Neural crest cell (in vitro differentiated cells): ENCODE measurements at places on chromosomes 2 and 18.

DNA sequence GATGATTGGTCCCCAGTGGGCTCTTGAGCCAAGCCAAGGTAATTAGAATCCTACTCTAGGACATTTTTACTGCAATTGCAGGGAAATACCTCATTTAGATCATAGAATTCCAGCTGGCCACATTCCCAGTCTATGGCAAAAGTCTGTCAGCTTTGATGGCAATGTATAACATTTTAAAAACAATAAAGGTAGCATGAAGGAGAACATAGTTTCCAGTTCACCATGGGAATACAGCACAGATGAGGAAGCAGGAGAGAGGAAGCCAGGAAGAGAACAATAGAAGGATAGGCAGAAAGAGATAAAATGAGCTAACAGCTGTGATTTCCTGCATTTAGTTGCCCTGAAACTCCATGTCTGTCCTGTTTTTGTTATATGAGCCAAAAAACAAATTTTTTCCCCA, 897.3 kb upstream of the DDX18 start:
- DNase-seq, result no peak

- DNase-seq, result no peak
These were observed 94.0 kb downstream of the CELF4 start for GRCh38 chr18:37471637-37472036.

DNA sequence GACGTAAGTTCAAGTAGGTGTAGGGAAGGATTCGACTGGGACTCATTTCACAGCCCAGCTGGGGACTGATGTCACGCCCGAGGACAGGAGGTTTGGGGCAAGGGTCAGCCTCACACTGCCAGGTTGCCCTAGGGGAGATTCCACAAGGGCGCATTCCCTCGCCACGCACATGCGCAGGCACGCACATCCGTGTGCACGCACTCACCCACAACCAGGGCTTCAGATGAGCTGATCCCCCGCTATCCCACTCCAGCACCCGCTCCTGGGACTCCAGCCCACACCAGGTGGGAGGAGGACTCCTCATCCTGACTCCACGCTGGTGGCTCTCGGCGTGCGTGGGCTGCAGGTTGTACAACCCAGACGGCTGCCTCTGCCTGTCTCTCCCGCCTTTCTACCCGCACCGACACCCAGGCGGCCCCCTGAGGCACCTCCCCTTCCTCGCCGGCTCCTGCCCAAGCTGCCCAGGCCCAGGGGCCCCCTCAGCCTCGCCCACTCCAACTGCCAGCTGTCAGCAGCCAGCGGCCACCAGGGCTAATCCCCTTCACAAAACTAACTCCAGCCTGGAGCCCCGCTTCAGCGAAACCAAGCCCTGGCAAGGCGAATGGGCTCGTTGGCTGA, 47.8 kb upstream of the FOSL2 start:
- DNase-seq, result no peak

DNA sequence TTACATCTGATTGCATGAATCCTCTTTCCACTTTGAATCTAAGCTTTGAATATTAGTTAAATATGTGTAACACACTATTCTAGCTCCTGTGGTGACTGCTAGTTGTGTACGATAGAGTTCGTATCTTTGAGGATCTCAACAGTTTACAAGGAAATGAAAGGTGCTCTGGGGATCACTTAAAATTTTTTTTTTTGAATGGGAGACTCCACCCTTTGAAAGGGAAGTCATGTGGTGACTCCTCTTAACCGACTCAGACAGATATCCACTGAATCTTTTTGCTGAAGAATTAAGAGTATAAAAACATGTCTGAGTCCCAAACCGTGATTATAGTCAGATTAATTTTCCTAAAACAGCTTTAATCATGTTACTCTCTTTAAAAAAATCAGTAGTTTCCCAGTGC, 4.0 kb downstream of the CLIP4 start:
- DNase-seq, result no peak

- no peak for DNase-seq
These were observed 564.3 kb downstream of the CMPK2 start for GRCh38 chr2:6301426-6301825.

DNA sequence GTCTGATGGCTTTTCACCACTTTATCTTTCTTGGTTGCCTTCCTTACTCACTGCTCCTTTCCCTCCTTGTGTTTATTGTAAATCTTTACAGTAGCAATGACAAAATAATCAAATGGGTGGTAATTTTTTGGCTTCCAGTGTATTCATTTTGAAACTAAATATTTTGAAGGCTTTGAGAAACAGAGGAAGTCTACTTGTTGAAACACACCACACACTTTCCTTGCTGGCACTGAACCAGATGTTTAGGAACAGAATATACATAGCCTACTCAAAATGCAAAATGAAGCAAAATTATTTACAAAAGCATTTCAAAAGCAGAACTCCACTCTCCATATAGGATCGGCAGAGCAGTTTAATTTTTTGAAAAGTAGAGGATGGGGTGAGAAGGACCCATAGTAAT, 189.8 kb downstream of the LTBP1 start:
- no peak for DNase-seq

DNA sequence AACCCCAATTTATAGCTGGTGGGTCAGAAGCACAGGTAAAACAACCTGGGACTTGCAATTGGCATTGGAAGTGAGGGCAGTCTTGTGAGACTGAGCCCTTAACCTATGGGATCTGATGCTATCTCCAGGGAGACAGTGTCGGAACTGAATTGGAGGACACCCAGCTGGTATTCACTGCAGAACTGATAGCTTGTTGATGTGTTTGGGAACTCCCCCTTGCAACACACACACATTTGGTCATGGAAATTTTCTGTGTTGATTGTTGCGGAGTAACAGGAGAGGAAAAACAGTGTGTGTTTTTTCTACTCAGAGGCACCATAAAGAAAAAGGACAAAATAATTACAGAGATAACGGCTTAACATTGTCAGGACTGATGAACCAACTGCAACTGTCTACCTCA, 16.1 kb downstream of the TPGS2 start:
- DNase-seq, result no peak

DNA sequence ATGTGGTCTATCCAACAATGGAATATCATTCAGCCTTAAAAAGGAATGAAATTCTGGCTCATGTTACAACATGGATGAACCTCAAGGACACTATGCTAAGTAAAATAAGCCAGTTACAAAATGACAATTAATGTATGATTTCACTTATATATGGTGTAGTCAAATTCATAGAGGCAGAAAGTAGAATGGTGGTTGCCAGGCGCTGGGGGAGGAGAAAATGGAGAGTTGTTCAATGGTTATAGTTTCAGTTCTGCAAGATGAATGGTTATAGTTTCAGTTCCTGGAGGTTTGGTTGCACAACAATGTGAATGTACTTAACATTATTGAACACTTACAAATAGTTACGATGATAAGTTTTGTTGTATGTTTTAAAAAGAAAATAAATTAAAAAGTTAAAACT, 79.2 kb upstream of the IL1R2 start:
- no peak for DNase-seq

DNA sequence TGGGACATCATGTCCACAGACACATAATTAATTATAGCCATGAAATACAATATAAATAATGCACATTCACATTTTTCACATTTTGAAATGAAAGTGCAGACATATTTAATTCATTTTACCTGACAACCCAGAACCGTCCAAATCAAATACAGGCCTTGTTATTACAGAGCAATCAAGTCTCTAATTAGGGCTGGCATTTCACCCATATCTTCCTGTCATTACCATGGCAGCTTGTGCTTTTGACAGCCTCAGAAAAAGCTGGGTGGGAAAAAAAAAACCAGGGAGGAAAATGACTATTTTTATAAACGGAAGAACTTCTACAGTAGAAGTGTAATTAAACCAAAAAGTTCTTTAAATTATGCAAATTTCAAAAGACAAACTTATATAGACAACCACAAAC, 436.4 kb downstream of the FBXO15 start:
- DNase-seq, result no peak

GRCh38 chr2:227180770-227181169, 16.3 kb downstream of the COL4A3 start:
- DNase-seq, result no peak

DNA sequence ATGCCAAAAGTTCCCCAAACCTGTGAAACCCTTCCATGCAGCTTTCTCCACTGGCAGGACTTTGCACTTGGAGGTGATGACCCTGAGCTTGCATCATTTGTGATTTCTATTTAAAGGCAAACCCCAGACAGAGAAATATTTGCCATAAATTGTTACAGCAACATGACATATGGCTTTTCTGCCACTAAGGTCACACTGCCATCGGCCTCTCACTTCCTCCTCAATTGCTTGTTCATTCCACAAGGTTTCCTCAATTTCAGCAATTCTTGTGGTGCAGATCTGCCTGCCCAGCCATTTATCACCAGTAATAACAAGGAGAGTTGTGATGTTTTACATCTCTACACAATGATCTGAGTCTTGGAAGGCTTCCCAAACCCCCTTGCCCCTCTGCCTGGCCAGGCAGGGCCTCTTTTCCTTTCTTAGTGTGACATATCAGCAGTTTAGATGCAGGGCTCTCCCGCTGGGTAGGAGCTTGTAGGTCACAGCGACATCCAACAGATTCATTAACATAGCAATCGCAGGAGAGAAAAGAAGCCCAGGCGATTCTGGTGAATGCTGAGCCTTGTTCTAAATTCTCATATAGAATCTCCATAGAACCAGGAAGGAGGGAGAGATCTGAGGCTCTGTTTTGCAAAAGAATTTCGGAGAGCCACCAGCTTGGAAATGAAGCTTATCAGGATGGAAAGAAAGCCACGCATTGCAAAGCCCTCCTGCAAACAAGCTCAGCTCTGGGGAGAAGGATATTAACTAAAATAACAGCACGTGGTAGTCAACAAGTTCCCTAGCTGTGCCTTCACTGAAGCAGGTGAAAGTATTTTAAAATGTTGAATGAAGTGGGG, 46.7 kb upstream of the ITGA6 start:
- peak; percentile 14 for DNase-seq

- DNase-seq, result no peak
These were observed 38.7 kb downstream of the INPP4A start for GRCh38 chr2:98483257-98483861.

DNA sequence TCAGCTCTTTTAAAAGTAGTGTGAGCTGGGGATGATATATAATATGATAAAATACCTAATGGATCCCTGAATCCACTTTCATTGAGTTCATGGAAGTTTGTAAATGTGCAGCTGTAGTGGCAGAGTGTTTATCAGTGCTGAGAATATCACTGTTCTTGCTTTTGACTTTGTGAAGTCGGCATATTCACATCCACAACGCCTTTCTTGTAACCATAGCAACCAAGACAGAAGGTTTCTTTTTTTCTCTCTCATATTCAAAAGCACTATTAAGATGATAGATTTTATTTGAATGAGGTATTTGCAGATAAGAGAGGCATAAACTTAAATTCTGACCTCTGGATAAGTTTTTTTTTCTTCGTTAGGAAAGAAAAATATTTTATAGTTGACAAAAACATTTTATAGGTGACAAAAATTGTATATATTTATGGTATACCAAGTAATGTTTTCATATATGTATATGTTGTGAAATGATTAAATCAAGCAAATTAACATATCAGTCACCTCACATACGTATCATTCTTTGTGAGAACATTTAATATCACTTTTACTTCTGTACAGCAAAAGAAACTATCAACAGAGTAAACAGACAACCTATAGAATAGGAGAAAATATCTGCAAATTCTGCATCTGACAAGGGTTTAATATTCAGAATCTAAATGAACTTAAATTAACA, 130.0 kb downstream of the PLCL1 start:
- no peak for DNase-seq

DNA sequence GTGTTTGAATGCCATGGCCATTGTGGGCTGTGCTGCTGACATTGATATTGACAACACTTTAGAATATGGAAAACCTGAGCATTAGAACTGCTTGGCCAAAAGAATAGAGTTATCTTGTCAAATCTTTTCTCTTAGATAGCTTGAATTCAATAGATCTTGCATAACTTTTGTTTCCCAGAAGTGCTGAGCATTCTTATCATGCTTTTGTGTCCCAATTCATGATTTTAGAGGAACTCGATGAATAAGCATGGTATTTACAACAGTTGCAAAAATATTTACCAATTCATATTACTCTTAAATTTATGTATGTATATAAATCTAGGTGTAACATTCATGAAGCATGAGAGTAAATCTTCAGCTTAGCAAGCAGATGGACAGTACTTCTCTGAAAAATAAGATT, 508.0 kb downstream of the BCL11A start:
- DNase-seq, result no peak

- DNase-seq, result no peak
These were observed 114.8 kb downstream of the GAREM1 start for GRCh38 chr18:32355896-32356295.

GRCh38 chr2:148515976-148516375, 128.6 kb upstream of the EPC2 start:
- DNase-seq, result no peak

DNA sequence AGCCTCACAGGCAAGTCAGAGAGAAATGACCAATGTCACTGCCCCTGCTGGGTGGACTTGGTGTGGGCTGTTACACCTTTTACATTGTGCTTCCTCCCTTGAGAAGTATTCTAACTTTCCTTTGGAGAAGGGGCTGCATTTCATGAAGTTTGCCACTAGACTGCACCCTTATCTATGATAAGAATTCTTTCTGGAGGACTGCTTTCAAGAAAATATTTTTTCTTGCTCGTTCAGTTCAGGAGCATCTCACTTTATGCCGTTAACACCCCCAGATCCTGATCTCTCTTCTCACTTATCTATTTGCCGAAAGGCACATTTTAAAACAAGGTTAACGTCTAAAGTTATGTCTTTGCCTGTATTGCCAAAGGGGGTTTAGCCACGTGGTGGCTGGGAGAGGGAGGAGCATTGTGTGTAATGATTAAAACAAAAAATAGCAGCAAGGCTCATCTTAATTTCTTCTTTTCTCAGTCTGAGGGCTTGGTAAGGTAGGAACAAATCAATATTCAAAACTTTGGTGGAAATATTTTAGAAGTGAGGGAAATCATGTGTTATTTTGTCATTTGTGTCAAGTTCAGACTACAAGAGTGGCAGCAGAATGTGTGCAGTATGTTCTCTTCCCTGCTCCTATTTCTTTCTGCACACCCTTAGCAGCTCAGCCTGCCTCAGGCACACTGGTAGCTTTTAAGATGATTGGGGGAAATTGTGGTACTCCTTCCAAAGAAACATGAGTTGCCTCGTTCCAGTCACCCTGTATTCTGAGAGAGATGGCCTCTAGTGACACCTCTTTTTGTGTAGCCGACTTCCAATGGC, 1.6 kb upstream of the IGFBP5 start:
- DNase-seq, result no peak

GRCh38 chr18:28831908-28832307, 655.0 kb upstream of the CDH2 start:
- no peak for DNase-seq

GRCh38 chr2:173101687-173102086, 26.0 kb downstream of the MAP3K20 start:
- DNase-seq, result no peak

GRCh38 chr2:181140414-181140813, 160.0 kb downstream of the UBE2E3 start:
- no peak for DNase-seq
